ENCODE measurements at places on chromosomes 12 and 14.

DNA sequence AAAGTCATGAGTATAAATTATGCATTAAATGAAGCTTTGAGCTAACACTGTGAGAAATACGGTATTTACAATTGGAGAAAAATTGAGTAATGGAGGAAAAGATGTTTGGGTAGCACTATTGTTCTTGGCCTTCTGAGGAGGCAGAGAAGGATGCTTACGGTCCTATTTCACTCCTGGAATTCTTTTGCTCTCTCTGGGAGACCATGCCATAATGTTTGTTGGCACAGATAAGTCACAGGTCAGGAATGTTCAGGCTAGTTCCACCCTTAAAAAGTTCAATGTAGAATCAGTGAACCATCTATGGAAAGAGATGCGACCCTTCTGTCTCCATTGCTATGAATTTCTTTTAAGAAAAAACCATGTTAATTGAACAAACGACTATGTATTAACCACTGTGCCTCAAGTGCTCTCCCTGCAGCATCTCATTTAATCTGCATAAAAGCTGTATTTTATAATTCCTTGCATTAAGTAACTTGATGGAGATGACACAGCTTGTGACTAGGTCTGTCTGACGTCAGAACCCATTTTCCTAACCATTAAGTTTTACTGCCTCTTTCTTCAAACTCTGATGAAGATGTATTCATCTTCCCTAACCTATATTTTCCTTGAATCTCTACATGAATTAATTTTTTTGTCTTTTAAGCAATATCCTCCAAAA lies 9.5 kb downstream of the BATF start:
- DNase-seq = no peak

DNA sequence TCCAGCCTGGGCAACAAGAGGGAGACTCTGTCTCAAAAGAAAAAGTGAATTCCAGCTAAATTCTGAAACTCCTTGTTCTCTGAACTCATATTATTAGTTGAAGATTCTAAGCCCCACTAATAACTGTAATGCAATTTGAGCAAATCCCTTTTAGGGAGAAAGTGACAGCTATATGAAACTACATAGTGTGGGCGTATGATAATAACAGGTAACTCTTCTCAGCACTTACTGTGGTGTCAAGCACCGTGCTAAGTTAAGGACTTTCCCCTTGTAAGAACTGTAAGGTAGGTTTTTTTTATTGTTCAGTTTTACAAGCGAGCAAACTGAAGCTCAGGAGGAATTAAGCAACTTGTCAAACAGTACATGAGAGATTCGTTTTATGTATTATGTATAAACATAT lies 5.4 kb downstream of the ANKRD13A start:
- no peak for DNase-seq

DNA sequence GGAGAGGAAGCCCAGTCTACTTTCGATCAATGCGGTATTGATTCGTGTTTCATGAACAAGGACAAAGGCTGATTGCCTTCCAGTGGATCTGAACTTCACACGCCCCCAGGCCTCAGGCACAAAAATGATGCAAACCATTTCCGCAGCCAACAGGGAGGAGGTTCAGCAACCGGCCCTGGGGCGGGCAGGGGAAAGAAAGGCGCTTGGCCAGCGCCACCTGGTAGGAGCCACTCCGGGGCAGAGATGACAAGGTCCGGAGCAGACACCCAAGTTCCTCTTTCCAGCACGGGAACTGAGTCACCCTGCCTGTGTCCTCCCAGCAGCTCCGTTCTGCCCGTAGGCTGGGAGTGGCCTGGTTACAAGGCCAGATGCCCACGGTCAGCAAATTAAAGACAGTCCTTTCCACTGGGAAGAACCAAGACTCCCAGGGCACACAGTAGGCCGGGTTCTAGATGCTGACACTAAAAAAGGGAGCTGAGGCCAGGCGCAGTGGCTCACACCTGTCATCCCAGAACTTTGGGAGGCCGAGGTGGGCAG lies 136.3 kb downstream of the SCARB1 start:
- DNase-seq = no peak

DNA sequence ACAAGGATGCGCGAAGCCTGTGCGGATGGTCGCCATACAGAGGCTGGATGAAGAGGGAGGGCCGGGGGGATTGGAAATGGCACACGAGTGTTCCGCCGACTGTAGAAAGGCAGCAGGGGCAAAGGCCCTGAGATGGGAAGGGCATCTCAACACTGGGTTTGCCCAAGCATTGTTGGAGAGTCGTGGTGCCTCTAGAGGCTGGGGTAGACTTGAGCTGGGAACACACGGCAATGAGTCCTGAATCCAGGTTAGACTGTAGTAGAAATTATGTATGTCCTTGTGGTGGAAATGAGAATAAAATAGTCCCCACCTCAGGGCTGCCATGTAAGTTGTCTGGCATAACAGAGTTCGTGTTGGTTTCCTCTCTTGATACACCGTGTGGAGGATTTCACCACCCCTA lies 83.8 kb upstream of the CCND2 start:
- no peak for DNase-seq

GRCh38 chr12:123083661-123084571 lies 67.0 kb downstream of the PITPNM2 start:
- DNase-seq = no peak

DNA sequence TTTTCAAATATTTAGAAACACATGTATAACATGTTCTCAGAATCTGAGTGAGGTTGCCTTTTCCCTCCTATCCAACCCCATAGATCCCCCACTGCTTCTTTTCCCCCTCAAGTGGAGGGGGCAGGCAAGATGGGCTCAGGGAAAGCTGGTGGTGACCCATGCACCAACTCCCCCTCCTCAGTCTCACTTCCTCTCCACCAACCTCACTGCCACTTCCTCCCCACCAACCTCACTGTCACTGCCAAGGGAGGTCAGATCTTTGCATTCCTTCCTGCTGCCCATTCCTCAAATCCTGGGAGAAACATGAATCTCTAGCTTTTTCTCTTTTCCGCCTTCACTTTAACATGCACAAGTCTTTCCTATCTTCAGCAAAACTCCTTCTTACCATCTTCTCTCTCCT lies 48.7 kb downstream of the SPTB start:
- no peak for DNase-seq

DNA sequence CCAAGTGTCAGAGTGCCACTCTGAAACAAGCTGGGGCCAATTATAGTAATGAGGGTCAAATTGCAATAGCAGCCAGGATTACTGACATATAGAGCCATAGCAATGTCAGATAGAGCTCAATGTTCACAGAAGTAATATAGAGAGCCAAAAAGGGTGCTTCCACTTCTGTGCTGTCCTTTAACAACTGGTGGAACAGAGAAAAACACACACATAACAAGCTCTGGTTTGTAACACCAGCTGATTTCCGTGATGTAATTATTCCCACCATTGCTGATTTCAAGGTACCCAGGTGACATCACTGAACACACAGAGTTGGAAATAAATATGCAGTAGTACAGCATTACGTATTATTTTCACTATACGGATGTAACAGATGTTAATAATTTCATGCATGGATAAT lies 3.0 kb upstream of the CLEC2B start:
- DNase-seq = no peak

DNA sequence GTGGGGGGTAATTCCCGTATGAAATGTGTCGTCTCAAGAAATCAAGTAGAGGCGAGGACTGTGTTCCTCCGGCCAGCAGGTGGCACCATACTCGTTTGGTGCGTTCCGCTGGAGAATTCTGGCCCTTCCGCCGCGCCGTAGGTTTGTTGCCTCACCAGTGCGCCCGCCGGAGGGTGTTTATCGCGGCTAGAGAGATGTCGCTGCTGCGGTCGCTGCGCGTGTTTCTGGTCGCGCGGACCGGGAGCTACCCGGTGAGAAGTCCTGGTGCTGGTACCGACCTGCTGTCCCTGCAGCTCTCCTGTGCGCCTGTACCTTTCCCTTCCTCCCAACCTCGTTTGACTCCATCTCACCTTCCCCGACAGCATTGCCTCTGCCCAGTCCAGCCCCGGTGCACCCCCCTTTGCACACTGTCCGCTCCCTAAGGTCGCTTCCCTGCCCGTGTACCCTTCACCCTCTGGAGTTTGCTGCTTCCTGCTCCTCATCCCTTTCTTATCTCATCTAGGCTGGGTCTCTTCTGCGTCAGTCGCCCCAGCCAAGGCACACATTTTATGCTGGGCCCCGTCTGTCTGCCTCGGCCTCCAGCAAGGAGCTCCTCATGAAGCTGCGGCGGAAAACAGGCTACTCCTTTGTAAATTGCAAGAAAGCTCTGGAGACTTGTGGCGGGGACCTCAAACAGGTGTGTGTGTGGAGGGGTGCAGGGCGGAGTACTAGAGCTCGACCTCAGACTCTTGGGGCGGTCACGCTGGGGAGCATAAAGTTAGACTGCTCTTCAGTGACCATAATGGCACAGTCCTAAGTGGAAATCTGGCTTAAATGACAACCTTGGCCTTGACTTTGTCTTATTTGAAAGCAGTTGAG lies at the start of gene TSFM:
Gene TSFM (plus strand): TSS at position 180 of the 858 bp plus-strand sequence. CDS start 15 bp downstream, at position 195.
- peak; percentile 84 for DNase-seq

DNA sequence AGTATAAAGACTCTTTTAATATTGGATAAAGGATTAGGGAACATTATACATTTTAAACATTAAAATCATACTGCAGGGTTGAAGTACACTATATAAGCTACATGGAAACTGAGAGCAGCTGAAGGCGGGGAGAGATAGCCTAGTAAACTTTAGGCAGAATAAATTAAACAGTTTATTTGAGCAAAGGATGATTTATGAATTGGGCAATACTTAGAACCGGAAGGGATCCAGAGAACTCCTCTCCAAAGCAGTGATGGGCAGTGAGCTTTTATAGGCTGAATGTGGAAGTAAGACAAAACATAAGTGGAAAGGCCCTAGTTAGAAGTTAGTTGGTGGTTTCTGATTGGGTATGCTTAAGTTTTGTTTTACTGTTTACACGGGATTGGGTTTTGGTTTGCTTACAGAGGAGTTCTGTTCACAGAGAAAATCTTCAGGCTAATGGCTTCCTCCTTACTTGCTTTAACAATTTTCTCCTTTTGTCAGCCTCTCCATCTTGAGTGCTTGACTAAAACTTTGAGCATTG lies 18.9 kb downstream of the LEMD3 start:
- DNase-seq = no peak

DNA sequence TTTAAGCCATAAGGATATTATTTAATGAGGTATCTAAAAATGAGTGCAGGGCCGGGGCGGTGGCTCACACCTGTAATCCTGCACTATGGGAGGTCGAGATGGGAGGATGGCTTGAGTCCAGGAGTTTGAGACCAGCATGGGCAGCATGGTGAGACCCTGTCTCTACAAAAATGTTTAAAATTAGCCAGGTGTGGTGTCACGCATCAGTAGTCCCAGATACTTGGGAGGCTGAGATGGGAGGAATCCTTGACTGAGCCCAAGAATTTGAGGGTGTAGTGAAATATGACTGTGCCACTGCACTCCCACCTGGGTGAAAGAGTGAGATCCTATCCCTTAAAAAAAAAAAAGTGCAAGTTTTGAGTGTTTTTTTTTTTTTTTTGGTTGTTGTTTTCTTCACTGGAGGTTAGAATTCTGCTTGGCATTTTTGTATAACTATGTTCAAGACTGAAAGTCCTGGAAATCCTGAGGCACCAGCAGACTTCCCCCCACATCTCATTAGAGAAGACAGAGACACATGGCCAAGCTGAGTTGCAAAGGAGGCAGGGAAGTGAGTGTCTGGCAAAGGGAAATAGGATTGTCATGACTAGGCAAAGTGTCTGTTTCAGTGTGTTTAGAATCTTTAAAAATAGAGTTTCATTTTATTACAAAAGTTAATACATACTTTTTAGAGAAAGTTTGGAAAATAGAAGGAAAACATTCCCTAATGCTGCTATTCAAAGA lies 53.5 kb upstream of the DUSP6 start:
- DNase-seq = no peak

- DNase-seq = no peak
These were observed 87.0 kb downstream of the ACTN1 start for GRCh38 chr14:68891851-68892660.

- no peak for DNase-seq
These were observed 133.4 kb downstream of the AACS start for GRCh38 chr12:125198652-125199051.

DNA sequence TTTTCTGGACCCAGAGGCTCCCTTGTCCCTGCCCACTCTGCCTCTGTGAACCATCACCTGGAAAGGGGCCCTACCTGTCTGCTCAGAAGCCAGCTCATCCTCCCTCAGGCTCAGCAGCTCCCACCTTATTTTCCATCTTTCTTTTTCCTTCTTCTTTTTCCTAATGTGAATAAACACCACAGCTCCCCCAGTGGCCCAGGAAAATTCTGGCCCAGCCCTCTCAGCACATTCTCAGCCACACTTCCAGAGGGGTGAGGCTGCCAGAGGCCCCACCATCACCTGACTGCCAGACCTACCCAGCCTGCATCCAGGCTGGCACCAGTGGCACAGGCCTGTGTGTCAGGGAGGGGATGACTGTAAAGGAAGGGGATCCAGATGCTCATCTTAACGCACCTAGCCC lies 23.0 kb downstream of the ZFHX2 start:
- no peak for DNase-seq

DNA sequence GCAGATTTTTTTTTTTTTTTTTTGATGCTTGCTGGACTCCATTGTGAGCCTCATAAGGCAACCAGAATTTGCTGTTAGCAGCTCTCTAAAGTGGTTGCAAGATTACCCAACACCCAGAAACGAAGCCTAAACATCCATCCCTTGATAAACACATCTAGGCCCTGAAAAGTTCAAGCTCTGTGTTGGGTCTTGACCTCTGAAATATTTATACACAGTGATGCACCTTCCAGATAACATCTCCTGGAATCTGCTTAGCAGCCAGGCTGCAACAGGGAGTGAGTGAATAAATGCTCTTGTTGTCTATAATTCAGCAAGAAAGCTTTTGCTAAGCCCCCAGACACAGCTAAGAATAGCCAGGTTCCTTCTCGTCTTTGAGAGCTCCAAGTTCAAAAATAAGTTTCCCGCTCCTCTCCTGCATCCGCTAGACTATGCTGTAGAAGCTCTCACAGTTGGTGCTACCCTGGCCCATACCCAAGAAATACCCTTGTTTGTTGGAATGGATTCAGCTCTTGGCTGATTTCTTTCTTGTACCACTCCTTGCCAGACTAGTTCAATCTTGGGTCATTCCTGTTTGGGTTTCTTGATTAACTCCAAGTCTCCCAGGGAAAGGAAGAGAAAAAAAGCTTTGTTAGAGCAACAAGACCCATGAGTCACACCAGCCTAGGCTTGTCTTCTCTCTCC lies 610.6 kb upstream of the TBX3 start:
- DNase-seq = no peak

Measured in stimulated activated CD8-positive, alpha-beta memory T cell treated with anti-CD3 and anti-CD28 coated beads, Interleukin-7, amount 100 ng/mL, for 48 hours (primary cell).